H1 (cell line): ENCODE measurements at places on chromosomes 1 and 21.
A peak's percentile ranks its signal among the peaks of the same experiment; 100 is the strongest.

- no peaks in the 10 kb centered on the region for H3K27me3 ChIP-seq
- no peak for DNase-seq
- no peaks in the 10 kb centered on the region for H3K36me3 ChIP-seq
- no peak overlapping the region for H3K4me3 ChIP-seq
- H3K4me1 ChIP-seq: no peaks in the 10 kb centered on the region
These were observed 568.5 kb upstream of the B3GALT2 start for GRCh38 chr1:193754732-193755427.

DNA sequence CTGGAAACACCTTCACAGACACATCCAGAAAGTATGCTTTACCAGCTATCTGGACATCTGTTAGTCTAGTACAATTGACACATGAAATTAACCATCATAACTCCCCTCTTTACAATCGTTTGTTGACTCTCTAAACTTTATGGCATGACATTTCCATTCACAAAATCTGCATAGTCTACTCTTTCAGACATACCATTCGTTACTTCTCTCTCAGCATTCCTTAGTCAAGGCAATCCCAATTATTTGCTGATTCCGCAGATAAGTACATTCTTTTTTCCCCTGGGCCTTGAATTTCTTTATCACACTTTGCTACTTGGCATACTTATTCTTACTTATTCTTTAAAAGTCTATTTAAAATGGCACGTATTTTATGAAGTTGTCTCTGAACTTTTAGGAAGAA lies 15.1 kb upstream of the CRB1 start:
- DNase-seq: no peak
- no peaks in the 10 kb centered on the region for H3K36me3 ChIP-seq
- no peaks in the 10 kb centered on the region for H3K27me3 ChIP-seq
- no peaks in the 10 kb centered on the region for H3K4me1 ChIP-seq
- no peak overlapping the region for H3K27ac ChIP-seq

- no peak for DNase-seq
- H3K27ac ChIP-seq: peak overlapping the region; percentile 96
- no peaks in the 10 kb centered on the region for H3K27me3 ChIP-seq
- H3K4me3 ChIP-seq: peak overlapping the region; percentile 76
These were observed 391 bp upstream of the CENPS start for GRCh38 chr1:10429868-10430215.

- no peak overlapping the region for H3K4me3 ChIP-seq
- H3K27me3 ChIP-seq: no peaks in the 10 kb centered on the region; the same call in 1 of the 2 replicates
- no peaks in the 10 kb centered on the region for H3K36me3 ChIP-seq
These were observed 86.2 kb downstream of the RIPK4 start for GRCh38 chr21:41680444-41681347.

GRCh38 chr1:91553177-91553591 lies 52.5 kb downstream of the CDC7 start:
- no peak for DNase-seq
- no peak overlapping the region for H3K4me3 ChIP-seq
- no peaks in the 10 kb centered on the region for H3K4me1 ChIP-seq
- H3K36me3 ChIP-seq: no peaks in the 10 kb centered on the region
- no peaks in the 10 kb centered on the region for H3K27me3 ChIP-seq

DNA sequence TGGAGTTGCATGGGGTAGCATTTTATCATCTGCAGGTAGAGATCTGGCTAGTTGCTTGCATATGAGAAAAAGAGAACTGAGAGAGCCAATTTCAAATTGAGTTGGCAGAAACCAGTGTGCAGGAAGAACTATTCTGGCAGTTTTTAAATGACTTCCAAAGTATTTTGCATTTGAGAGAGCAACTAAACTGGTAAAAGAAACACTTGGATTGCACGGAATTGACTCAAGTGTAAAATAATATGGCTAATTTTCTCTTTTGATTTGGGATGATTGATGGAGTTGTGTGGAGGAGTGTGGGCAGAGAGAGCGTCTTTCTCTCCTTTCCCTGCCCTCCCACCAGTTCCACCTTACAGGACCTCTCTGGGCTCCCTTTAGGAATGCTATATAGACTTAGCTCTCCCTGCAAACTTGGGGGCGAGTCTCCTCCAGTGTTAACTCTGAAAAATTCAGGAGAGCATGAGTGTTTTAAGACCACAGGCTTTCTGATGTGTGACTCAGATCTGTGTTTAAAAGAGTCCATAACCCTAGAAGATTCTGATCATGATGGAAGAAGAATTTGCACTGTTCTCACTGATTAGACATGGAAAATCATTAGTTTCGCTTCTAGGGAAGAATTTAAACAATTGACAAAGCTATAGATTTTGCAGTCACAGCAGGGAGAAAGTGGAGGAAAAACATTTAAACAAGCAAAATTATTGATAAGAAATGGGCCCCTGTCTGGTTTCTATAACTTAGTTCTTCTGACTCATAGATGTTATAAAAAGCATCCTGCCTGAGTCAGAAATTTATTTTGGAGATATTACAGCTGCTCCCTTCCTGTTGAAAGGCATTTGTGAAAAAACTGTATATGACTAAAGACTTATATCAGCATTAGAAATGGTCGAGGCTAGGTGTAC lies 24.9 kb upstream of the CTBS start:
- no peaks in the 10 kb centered on the region for H3K36me3 ChIP-seq
- no peaks in the 10 kb centered on the region for H3K27me3 ChIP-seq
- no peak for DNase-seq
- no peak overlapping the region for H3K4me3 ChIP-seq
- H3K4me1 ChIP-seq: no peaks in the 10 kb centered on the region; the same call in 1 of the 2 replicates

DNA sequence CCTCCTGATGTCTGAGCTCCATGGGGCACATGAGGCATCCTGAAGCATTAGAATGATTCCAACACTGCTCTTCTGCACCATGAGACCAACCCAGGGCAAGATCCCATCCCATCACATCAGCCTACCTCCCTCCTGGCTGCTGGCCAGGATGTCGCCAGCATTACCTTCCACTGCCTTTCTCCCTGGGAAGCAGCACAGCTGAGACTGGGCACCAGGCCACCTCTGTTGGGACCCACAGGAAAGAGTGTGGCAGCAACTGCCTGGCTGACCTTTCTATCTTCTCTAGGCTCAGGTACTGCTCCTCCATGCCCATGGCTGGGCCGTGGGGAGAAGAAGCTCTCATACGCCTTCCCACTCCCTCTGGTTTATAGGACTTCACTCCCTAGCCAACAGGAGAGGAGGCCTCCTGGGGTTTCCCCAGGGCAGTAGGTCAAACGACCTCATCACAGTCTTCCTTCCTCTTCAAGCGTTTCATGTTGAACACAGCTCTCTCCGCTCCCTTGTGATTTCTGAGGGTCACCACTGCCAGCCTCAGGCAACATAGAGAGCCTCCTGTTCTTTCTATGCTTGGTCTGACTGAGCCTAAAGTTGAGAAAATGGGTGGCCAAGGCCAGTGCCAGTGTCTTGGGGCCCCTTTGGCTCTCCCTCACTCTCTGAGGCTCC lies 11.1 kb upstream of the RASSF5 start:
- no peak overlapping the region for H3K4me3 ChIP-seq
- H3K27me3 ChIP-seq: no peaks in the 10 kb centered on the region
- no peaks in the 10 kb centered on the region for H3K4me1 ChIP-seq
- H3K27ac ChIP-seq: no peak overlapping the region
- no peak for DNase-seq

DNA sequence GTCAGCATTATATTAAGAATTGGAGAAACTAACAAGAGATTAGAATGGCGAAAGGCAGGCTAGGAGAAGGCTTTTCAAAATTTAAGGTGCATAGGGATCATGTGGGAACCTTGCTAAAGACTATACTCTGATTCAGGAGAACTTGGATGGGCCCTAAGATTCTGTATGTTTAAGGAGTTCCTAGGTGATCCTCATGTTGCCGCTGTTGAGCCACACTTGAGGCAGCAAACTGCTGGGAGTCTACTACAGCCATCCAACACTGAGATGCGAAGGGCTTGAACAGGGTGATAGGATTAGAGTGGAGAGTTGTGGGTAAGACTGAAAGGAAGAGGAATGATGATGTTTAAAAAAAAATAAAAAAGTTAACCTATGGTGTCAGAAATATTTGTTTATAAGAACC lies 1013.2 kb downstream of the MRPL39 start:
- no peak for DNase-seq
- H3K4me1 ChIP-seq: no peaks in the 10 kb centered on the region
- no peaks in the 10 kb centered on the region for H3K36me3 ChIP-seq

DNA sequence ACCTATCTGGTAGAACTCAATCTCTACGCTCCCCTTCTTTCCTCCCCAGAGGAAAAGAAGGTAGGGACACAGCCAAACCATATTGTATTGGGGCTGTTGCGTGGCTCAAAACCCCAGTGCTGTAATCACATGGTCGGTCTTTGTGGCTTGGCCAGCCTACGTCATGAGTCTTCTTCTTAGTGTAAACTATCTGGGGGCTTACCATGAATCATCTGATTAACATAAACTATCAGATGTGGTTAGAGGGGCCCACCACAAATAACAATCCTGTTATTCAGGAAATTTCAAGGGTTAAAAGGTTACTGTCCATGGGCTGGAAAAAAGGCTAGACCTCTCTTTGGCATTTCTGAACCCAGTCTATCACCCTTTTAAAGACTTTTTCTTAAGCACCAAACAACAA lies 49.5 kb upstream of the GPR52 start:
- no peak overlapping the region for H3K4me3 ChIP-seq
- H3K27me3 ChIP-seq: no peaks in the 10 kb centered on the region
- no peaks in the 10 kb centered on the region for H3K4me1 ChIP-seq
- H3K36me3 ChIP-seq: no peaks in the 10 kb centered on the region
- H3K27ac ChIP-seq: no peak overlapping the region

- H3K4me1 ChIP-seq: peaks cover 27% of the 10 kb centered on the region
- no peak overlapping the region for H3K27ac ChIP-seq
- no peaks in the 10 kb centered on the region for H3K36me3 ChIP-seq
- no peaks in the 10 kb centered on the region for H3K27me3 ChIP-seq
- no peak overlapping the region for H3K4me3 ChIP-seq
These were observed 3.1 kb upstream of the TINAGL1 start for GRCh38 chr1:31573261-31573660.

GRCh38 chr1:116262995-116263385 lies 110.1 kb upstream of the ATP1A1 start:
- peaks cover 2% of the 10 kb centered on the region for H3K4me1 ChIP-seq
- no peaks in the 10 kb centered on the region for H3K27me3 ChIP-seq
- no peak for DNase-seq
- no peaks in the 10 kb centered on the region for H3K36me3 ChIP-seq
- H3K27ac ChIP-seq: no peak overlapping the region

GRCh38 chr1:217528271-217528670 lies 102.6 kb downstream of the GPATCH2 start:
- H3K4me1 ChIP-seq: no peaks in the 10 kb centered on the region
- H3K27ac ChIP-seq: no peak overlapping the region
- no peaks in the 10 kb centered on the region for H3K27me3 ChIP-seq
- no peaks in the 10 kb centered on the region for H3K36me3 ChIP-seq
- no peak overlapping the region for H3K4me3 ChIP-seq

DNA sequence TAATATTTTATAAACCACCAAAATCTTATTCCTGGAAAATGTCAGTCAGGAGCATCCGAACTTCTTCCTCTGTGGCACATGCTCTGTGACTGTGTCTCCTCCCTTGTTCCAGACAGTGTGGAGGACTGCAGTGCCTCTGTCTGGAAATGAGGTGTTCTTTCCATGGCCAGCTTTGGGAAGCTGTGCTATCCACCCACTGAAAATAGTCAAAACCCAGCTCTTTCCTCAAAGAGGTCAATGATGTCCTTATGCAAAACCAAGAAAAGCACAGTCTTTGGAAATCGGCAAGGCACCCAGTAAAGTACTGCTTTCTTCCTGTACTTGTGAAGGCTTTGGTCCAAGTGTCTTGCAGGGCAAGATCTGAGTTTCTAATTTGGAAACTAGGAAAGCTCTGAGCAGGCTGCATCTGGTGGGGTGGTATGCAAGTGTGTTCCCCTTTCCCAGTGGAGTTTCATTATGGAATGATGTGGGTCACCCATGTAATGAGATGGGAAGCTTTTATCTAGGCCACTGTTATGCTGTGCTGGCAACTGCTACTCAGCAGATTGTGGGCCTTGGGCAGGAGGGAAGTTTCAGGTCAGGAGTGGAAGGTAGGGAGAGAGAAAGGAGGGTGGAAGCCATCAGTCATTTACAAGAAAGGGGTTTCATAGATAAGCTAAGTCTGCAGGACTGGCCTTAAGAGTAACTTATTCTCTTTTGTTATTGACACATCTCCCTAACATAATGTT lies 6.0 kb downstream of the KIAA0040 start:
- DNase-seq: no peak
- peaks cover 3% of the 10 kb centered on the region for H3K4me1 ChIP-seq
- no peak overlapping the region for H3K4me3 ChIP-seq
- H3K27ac ChIP-seq: no peak overlapping the region

DNA sequence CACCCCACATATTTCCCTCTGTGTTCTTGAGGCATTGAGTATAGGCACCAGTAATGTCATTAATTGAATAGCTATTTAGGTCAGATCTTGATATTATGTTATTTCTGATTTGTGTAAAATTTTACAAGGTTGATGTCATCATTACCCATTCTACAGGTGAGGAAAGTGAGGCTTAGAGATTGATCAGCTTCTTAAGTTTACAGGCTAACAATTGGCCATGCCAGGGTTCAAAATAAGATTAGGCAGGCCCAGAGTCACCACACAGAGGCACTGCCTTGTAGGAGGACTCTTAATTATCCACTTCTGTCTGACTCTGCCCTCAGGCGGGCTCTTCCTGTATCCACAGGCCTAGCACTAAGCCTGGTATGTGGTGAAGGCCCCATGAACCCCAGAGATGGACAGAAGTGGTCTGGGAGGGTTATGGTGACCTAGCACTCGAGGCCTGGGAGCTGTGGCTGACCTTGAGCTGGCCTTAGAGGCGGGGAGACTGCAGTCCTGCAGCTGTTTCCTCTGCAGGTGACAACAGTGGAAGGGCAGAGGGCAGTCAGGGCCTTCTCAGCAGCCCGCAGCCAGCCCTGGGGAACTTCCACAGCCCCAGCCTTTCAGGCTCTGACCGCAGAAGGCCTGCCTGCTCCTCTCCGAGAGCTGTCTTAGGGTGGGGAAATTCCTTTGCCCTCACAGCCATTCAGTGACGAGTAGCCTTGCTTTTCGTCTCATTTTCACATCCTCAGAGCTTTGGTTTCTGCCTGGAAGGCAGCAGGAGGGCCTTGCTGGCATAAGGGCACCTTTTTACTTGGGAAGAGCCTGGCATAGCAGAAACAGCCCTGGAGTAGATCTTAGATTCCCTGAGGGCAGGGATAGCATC lies 12.2 kb downstream of the ZDHHC18 start:
- H3K27me3 ChIP-seq: no peaks in the 10 kb centered on the region
- no peaks in the 10 kb centered on the region for H3K4me1 ChIP-seq
- no peak overlapping the region for H3K4me3 ChIP-seq
- H3K27ac ChIP-seq: no peak overlapping the region

- no peaks in the 10 kb centered on the region for H3K36me3 ChIP-seq
- no peaks in the 10 kb centered on the region for H3K27me3 ChIP-seq
- no peak for DNase-seq
- H3K4me3 ChIP-seq: no peak overlapping the region
- no peaks in the 10 kb centered on the region for H3K4me1 ChIP-seq
These were observed 29.5 kb upstream of the SLC44A3 start for GRCh38 chr1:94790670-94791069.

- no peaks in the 10 kb centered on the region for H3K36me3 ChIP-seq
- peaks cover 7% of the 10 kb centered on the region for H3K4me1 ChIP-seq
- H3K4me3 ChIP-seq: peak overlapping the region; percentile 72
- peak overlapping the region; percentile 76 for H3K27ac ChIP-seq
These were observed 2.7 kb downstream of the KIAA0319L start for GRCh38 chr1:35554266-35555211.

GRCh38 chr1:11397151-11397901 lies 81.6 kb upstream of the DISP3 start:
- no peaks in the 10 kb centered on the region for H3K36me3 ChIP-seq
- no peak overlapping the region for H3K27ac ChIP-seq
- no peak overlapping the region for H3K4me3 ChIP-seq
- 0 out of 2 replicates have a peak, but pooled peaks cover 3% of the 10 kb centered on the region for H3K4me1 ChIP-seq
- no peaks in the 10 kb centered on the region for H3K27me3 ChIP-seq
- DNase-seq: no peak
